ENCODE measurements at places on chromosomes 7 and 10. TPM values are rescaled to one million over a fixed set of nuclear protein-coding genes. Genes with fewer than 3 reads are reported as not detected.

Gene PPP1R3C
- 2.9 TPM for polyA plus RNA-seq

Gene RSU1
- polyA plus RNA-seq = 28.2 TPM

Gene LIPM
- polyA plus RNA-seq = not detected

Gene GIMAP1
- 10.1 TPM for polyA plus RNA-seq

Gene ENKUR
- polyA plus RNA-seq = 0.01 TPM

Measured in adipose tissue (tissue), 3 donors.